ENCODE measurements at places on chromosomes 16 and 17.
A peak's percentile ranks its signal among the peaks of the same experiment; 100 is the strongest.

DNA sequence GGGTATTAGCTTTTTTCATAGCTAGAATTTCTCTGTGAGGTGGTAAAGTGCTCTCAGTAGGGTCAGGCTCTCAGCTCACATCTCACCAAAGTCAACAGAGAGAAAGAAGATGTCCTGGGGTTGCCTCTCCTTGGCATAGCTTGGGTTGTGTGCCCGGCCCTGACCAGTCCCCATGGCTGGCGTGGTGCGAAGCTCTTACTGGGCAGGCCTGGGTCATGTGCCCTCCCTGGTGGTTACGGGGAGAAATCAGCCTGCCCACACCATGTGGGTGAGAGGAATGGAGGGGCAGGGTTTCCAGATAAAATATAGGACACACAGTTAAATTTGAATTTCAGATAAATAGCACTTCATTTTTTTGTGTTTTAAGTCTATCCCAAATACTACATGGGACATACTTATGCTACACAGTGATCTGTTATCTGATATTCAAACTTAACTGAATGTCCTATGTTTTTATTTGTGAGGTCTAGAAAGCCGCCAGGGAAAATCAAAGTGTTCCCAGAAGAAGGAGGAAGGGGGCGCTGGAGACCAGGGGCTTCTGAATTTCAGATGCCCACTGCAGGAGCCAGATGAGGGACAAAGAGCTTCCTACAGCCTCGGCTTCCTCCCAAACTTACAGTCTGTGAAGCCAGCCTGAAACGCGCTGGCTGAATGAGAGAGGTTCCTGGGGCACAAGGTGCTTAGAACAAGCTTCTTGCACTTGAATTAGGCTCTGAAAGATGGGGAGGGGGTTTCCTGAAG is 45.4 kb downstream of the NKD1 start:
- no peak for DNase-seq

DNA sequence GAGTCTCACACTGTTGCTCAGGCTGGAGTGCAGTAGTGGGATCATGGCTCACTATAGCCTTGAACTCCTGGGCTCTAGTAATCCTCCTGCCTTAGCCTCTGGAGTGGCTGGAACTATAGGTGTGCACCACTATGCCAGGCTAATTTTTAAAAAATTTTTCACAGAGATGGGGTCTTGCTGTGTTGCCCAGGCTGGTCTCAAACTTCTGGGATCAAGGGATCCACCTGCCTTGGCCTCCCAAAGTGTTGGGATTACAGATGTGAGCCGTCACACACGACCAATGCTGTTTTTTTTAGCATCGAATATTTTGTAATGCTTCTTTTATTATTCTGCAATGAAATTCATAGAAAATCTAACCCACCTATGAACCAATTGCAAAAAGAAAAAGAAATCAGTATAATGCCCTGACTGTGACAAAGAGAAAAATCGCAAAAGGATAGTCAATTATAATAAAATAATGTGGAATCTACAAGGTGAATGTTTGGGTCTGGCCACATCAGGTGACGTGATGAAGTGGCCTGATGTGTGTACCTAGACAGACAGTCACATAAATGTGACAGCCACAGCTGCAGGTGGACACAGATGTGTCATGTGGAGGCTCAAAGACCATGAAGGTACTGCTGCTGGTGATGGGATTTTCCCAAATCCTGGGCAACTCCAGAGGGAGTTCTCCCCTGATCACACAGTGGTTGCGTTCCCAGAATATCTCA is 33.6 kb upstream of the ZCCHC14 start:
- DNase-seq: no peak

- DNase-seq: peak; percentile 18
Measured at GRCh38 chr17:46722662-46723285, 95.7 kb downstream of the WNT3 start.

GRCh38 chr16:70432723-70433457 is 6.0 kb downstream of the ST3GAL2 start:
- DNase-seq: no peak

DNA sequence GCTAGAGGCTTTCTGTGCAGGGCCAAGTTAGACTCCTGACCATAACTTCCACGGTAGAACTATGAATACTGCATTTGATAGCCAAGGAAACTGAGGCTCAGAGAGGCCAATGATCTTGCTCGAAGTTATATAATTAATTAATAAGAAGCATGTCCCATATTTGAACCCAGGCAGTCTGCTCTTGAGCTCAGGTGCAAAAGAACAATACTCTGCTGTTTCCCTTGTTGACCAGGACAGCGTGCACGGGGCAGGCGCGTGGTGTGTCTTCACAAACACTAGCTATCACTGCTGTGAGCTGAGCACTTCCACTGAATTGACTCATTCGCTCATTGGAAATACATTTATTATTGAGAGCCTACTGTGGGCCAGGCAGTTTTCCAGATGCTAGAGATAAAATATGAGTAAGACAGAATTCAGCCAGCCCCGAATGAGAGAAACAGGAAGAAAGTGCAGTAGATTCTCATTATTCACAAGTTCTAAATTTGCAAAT is 1.6 kb downstream of the CHD9 start:
- no peak for DNase-seq

DNA sequence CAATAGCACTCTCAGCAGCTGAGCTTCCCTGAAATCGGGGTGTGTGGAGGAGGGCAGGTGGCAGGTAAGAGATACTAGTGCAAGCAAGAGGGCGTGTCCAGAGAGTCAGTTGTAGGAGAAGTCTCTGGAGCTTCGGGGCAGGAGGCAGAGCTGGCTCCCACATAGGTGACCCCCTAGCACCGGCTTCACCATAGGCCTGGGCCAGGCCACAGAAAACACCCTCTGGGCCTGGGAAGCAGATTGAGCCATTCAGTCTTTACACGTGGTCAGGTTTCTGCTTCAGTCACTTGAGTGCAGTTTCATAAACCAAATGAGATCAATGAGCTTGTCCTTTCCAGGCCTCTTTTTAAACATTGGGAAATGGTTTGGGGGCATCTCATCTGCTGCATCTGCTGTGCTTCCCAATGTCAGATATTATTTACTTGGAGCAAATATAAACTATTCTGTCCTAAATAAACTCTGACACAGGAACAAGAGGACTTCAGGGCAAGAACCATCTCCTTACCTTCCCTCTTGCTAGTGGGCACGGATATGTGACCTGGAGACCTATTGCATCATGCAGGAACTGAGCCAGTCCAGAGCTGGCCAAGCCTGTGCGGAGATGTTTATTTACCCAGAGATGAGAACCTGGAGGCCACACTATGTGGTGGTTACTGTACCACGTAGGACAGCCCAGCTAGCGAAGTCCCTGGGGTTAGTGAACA is 16.1 kb downstream of the CCR7 start:
- peak; percentile 48 for DNase-seq
